A549 treated with AZD2906 at 1 μM for 4 hours (cell line): ENCODE measurements at places on chromosomes 13 and 19. TPM values are rescaled to one million over a fixed set of nuclear protein-coding genes. Genes with fewer than 3 reads are reported as not detected.

Gene ISYNA1
- 26.7 to 47.4 TPM (median 41.5 TPM) in 5 replicates for total RNA-seq

Gene POGLUT2
- total RNA-seq: 4.9 to 6.3 TPM (median 5.8 TPM) in 5 replicates

Gene N4BP2L1
- 0.48 to 0.61 TPM (median 0.57 TPM) in 5 replicates for total RNA-seq

Gene THSD8
- 8.0 to 11.7 TPM (median 10.6 TPM) in 4 of 5 replicates, not detected in the other for total RNA-seq

Gene F2RL3
- 0.06 TPM in 1 of 5 replicates, not detected in the others for total RNA-seq
